Stromal cell of bone marrow (primary cell): ENCODE measurements at places on chromosomes 11 and 22.

GRCh38 chr11:73325036-73325981 is 17.2 kb downstream of the ARHGEF17 start:
- no peak for DNase-seq

DNA sequence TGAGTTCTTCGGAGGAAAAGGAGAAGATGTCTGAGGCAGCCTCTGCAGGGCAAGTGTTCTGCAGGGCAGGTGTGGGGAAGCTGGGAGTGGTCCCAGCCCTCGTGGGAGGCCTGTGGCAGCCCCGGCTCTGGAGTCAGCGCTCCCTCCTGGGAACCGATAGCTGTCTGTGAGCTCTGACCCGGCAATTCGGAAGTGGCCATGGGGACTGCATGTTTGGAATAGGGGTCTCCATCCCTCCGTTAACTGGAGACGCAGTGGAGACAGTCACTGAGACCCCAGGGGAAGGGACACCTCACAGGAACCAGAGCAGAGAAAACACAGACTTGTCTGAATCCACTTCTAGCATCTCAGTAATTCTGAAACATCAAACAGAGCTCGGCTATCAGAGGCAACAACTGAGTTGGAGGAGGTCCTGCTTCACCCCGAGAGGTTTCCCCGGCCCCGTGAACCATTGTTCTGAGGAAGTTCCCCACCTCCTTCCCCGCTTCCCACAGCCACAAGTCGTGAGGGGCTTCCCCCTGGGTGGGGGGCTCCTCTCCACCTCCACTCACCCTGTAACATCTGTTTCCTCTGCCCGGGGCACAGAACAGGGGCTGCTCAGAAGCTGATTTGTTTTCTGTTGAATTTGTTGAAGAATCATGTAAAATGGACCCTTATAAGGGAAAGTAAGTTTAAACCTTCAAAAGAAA is 99.6 kb downstream of the BRD1 start:
- no peak for DNase-seq

DNA sequence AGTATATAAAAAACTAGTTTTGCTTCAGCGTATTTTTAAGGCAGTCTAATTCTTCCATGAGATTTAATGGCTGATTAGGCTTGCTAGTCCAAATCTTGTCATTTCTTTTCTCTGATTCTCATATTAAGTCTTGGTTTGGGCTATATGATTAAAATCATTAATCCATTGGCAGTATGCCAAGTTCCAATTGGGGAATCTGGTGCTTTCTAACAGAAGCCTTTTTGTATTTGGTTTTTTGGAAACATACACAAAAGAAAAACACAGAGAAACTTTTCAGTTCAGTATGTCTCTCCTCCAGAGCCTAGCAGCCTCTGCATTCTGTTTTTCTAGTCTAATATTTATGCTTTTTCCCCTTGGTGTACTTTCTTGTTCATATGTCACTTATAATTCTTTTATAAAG is 37.9 kb downstream of the SWAP70 start:
- DNase-seq, result no peak

DNA sequence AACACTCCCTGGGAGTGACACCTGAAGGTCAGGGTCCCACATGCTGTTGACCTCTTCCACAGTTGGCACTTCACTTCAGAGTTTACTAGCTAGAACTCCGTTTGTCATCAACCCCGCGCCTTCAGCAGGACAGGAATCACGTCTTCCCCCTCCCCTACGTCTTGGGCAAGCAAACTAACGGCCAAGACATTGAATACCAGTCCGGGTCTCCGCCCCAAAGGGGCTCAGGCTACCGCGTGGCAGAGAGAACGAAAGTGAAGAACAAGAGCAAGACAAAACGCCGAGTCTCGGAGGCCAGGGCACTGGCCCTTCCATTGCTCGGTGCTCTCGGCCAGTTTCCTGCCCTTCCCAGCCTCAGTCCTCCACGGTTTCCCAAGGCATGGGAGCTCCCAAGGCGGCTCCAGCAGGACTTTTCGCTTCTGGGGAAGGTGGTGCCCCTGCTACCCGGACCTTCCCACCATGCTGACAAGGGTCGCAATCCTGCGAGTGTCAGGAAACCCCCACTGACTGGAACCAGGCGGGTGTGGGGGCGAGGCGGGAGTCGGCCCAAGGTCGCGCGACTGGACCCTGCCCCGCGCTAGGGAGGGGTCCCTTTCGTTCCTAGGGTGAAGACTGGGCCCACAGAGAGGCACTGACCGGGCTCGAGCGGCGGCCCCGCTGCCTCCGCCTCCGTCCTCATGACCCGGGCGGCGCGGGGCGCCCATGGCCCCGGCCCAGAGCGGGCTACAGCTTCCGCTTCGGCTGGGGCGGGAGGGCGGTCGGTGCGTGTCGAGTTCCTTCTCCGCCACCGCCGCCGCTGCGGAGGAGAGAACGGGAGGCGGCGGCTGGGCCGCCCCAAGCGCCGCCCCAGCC is at the start of gene GUCD1:
TSS of gene GUCD1 (minus strand) at position 826 of the 852 bp plus-strand sequence. CDS start at position 679, 147 bp downstream.
- DNase-seq, result no peak

GRCh38 chr11:46615756-46616155 is 1.3 kb downstream of the HARBI1 start:
- no peak for DNase-seq

- no peak for DNase-seq
Measured at GRCh38 chr11:86991341-86991740, 36.1 kb upstream of the FZD4 start.

GRCh38 chr11:65766535-65766934 is 14.2 kb downstream of the AP5B1 start:
- DNase-seq, result peak; percentile 43

DNA sequence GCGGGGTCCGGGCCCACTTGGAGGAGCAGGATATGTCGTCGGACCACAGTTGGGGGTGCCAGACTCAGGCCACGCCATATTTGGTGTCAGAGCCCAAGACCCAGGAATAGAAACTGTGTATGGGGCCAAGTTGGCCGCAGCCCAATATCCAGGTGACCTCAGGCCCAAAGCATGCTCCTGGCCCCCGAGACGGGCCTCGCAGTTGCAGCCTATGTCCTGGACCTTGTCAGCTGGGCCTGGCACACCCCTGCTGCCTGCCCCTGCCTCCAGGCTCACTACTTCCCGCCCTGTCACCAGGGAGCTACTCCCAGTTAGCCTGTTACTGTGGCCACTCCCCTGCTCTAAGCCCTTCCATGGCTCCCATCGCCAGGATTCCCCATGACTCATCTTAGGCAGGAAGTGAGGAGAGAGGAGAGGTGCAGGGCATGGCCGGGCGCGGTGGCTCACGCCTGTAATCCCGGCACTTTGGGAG is 23.1 kb downstream of the A4GALT start:
- peak; percentile 67 for DNase-seq

DNA sequence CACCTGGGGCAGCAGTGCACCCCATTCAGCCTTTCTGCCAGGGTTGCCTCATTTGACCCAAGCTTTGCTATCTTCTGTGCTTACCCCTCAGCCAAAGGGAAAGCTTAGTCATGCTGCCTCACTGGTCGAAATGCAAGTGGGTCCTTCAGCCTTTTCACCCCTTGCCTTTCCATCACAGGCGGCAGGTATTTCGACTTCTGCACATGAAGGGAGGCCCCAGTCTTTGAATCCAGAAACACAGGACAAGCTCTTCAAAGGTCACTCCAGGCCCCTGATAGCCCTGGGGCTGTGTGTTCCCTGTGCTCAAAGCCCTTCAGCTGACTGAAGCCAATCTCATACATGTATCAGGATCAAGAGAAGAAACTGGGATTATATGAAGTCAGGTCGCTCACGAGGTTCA is 129.7 kb downstream of the SNX19 start:
- DNase-seq, result no peak

- DNase-seq, result no peak
Measured at GRCh38 chr11:111350811-111351210, 28.3 kb downstream of the POU2AF1 start.

- DNase-seq, result no peak
Measured at GRCh38 chr11:47905358-47906059, 57.4 kb upstream of the NUP160 start.

DNA sequence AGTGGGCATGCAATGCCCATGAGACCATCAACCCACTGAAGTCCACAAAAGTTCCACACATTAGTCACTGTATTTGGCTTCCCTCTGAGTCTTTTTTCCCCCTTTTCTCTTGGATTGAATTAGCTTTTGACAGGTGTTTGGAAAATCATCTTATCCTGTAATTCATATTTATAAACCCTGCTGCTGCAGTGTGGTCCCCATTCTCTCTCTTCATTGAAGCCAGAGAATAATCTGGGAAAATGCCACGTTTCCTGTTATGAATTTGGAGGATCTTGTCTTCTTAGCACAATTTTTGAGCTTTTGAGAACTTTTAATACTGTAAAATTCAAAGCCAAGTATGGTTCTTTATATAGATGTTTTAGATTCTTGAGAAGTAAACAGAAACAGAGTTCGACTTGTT is 84.8 kb downstream of the UVRAG start:
- no peak for DNase-seq

DNA sequence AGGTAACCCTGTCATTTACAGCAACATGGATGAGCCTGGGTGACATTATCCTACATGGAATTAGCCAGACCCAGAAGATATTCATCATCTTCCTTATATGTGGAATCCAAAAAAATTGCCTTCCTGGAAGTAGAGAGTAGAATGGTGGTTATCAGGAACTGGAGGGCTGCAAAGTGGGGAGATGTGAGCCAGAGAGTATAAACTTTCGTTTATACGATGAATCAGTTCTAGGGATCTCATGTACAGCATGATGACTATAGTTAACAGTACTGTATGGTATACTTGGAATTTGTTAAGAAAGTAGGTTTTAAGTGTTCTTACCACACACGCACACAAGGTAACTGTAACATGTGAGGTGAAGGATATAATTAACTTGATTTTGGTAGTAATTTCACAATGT is 79.1 kb downstream of the TBC1D22A start:
- DNase-seq, result no peak
